LHCN-M2 (cell line): ENCODE measurements at places on chromosomes 11 and 22. TPM values are rescaled to one million over a fixed set of nuclear protein-coding genes. Genes with fewer than 3 reads are reported as not detected.

DNA sequence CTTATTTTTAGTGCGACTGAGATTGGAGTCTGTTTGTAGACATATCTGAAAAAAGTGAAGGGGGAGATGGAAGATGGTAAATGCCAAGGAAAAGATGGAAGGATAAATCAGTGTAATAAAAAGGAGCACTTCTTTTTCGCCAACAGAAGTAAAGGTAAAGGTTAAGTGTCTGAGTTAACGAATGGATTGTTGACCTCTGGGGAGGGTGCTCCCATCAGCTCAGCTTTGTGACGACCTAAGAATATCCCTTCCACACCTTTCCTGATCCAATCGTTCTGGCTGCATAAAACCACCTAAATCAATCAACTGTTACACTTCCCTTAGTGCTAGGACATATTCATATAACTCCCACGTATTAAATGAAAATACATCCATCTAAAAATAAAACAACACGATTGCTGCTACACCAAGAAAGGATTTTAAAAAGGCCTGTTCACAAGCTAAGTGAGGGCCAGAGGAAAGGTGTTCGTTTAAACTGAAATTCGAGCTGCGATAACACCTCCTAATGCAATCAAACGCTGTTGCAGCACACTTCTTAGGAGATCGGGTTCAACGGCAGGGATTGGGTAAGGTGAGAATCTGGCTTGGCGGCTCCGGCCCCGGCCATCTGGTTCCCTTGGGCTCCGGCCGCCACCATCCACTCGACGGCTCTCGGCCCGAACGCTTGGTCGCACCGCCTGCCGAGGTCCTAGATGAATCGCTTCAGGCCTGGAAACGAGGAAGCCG is 658 bp downstream of the C11orf71 start:
- DNase-seq: no peak

- DNase-seq: peak; percentile 37
These were observed 7.8 kb downstream of the SIGIRR start for GRCh38 chr11:406796-407650.

Gene APOL3
- total RNA-seq: 1.5 and 3.2 TPM in 2 replicates

DNA sequence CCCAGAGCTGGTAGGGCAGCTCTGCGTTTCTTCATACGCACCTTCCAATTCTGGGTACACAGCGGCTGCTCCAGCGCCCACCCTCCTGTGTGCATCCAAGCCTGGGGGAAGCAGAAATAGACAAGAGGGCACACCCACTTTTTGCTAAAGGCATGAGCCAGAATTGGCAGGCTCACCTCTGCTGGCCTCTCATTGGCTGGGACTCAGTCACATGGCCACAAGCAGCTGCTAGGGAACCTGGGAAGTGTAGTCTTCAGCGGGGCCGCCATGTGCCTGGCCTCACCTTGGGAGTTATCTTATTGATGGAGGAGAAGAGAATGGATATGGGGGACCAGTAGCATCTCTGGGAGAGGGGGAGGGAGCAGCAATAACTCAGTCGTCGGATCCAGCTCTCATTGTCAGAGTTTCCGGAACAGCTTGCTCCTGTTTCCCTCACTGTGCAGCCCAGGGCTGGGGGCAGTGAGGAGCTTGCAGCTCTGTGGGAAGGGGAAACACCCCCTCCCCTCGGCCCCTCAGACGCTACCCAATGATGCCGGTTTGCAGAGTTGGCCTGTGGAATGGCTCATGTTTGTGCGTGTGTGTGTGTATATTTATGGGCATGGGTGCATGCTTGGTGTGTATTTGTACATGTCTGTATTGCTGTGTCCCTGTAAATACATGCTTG is 11.8 kb upstream of the MIEF1 start:
- DNase-seq: peak; percentile 58

Gene HINFP
- total RNA-seq: 9.0 and 11.1 TPM in 2 replicates
